ENCODE measurements at places on chromosomes 12 and 14. TPM values are rescaled to one million over a fixed set of nuclear protein-coding genes. Genes with fewer than 3 reads are reported as not detected.

- DNase-seq, result no peak
Observed at GRCh38 chr14:63392236-63392635, 73.5 kb upstream of the GPHB5 start.

DNA sequence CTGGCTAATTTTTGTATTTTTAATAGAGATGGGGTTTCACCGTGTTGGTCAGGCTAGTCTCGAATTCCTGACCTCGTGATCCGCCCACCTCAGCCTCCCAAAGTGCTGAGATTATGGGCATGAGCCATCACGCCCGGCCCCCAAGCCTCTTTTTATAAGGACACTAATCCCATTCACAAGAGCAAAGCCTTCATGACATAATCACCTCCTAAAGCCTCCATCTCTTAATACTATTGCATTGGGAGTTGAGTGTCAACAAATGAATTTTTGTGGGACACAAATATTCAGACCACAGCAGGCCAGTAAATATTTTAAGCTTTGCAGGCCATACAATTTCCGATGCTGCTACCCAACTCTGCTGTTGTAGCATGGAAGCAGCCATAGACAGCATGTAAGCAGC is 10.9 kb downstream of the RNF212B start:
- DNase-seq, result no peak

The ASPG gene
- total RNA-seq, result not detected

DNA sequence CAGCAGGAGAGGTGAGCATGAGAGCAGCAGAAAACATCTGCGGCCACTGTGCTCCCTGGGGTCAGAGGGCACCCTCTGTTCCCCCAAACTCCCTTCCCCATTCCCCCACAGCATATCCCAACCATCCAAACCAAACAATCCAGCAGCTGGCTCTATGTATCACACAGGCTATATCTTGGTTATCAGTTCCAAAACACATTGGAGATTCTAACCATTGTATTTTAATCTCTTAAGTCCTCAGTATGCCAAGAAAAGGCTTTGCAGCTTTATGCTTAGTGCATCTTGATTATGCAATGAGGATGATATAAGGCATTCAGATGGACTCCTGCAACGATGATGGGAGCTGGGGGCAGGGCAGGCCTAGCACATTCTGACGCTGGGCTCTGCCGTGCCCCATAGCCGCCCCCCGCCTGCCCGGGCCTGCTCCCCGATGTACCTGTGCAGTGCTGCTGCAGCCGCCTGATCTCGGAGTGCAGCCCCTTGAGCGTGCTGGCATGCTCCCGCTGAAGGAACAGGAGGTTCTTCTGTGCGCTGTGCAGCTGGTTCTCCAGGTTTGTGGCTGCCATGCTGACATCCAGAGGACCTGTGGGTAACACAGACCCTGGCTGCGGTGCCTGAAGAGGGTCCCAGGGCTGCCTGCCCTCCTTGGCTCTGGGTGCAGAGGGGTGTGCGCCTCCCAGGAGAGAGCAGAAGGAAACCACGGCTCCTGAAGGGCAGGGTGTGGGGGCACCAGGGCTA is 29.6 kb downstream of the CCDC92 start:
- no peak for DNase-seq

DNA sequence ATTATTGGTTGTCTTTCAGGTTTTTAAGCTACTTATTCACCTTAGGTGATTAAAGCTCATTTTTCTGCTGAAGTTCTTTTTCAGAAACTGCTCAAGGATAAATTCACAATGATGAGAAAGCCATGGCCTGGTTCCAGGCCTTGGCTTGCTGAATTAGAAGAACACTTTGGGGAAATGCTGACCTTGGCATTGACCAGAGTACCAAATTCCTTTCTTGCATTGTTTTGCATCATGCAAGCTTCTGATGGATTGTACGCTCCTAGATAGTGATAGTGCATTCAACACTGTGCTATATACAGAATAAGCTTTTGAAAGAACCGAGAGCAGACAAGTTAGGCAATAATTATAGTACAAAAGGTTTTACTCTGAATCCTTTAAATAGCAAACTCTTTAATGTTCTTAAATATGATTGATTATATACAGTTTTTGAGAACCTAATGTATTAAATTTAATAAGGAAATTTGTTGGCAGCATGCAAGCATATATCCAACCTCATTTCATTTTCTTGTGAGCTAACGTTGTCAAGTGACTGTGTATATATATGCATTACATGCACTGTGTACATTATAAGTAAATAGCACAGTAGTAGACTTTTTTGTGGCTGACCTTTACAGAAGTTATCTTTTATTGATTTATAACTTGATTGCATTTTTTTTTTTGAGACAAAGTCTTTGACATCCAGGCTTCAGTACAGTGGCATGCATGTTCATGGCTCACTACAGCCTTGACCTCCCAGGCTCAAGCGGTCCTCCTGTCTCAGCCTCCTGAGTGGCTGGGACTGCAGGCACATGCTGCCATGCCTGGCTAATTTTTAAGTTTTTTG is 99.2 kb downstream of the DIP2B start:
- DNase-seq, result no peak

GRCh38 chr14:44960146-44960545 is 1.6 kb downstream of the KLHL28 start:
- peak; percentile 1 for DNase-seq

DNA sequence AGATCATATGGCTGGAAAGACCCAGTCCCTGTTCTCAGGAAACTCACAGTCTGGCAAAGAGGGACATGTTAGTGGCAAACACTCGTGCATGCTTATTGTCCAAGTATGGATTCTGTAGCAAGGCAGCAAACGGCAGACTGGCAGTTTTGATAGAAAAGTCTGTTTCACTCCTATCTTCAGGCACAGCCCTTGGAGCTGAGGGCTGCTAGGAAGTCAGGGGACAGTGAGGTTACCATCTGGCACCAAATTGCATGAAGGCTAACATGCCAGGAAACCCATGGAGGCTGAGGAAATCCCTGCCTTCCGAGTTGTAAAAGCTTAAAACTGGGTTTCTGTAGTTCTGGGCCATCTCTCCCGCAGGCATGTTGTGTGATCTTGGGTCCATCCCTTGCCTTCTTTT is 32.9 kb downstream of the CALM1 start:
- no peak for DNase-seq

- DNase-seq, result no peak
Observed at GRCh38 chr14:95796788-95797187, 79.8 kb upstream of the TUNAR start.

GRCh38 chr12:63068857-63069442 is 82.1 kb downstream of the AVPR1A start:
- peak; percentile 48 for DNase-seq

DNA sequence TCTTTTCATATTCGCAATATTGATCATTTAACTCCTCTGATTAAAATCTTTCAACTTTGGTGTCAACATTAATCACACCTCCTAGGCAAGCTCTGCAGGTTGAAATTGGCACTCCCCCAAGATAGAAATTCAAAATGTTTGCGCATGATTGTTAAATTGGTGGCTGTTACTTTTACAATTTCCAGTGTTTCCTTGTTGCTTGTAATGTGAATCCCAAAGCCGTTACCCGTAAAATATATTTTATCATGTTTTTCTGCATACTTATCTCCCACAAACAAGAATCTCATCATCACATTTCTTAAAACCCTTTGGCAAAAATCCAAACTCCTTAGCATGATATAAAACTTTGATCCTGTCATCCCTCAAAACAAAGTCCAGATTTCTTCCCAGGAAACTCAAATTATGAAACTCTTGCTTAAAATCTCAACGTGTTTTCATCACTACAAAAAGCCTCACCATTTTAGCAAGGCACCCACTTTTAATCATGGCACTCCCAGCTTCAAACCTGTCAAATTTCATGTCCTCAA is 14.7 kb downstream of the RTL1 start:
- no peak for DNase-seq

GRCh38 chr12:19223695-19224094 is 94.2 kb downstream of the PLEKHA5 start:
- no peak for DNase-seq

The CORO1C gene
- 186 TPM for total RNA-seq

The HCAR1 gene
- total RNA-seq, result 0.02 TPM

The RFLNA gene
- total RNA-seq, result not detected

DNA sequence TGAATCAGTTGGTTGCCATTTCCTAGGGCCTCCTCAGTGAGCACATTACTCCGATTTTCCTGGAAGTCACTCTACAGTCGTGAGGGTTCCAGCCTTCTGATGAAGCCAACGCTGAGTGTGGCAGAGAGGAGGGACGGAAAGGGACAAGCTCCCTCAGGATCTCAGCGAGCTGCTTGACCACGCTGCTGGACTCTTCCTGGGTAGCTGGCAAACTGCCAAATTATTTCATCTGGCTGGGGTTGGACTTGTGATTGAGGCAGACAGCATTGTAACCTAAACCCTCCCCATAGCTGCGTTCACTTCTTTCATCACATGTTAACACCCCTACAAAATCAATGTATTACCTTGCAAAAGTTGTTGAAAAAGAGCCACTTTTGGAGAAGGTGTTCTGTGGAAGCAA is 69.6 kb upstream of the CHST11 start:
- no peak for DNase-seq

- peak; percentile 44 for DNase-seq
Observed at GRCh38 chr14:54686219-54686870, 119.4 kb downstream of the SAMD4A start.

The TGM1 gene
- 0.76 TPM for total RNA-seq

GRCh38 chr12:2297658-2298057 is 244.9 kb downstream of the CACNA1C start:
- DNase-seq, result no peak

The TMEM253 gene
- not detected for total RNA-seq

DNA sequence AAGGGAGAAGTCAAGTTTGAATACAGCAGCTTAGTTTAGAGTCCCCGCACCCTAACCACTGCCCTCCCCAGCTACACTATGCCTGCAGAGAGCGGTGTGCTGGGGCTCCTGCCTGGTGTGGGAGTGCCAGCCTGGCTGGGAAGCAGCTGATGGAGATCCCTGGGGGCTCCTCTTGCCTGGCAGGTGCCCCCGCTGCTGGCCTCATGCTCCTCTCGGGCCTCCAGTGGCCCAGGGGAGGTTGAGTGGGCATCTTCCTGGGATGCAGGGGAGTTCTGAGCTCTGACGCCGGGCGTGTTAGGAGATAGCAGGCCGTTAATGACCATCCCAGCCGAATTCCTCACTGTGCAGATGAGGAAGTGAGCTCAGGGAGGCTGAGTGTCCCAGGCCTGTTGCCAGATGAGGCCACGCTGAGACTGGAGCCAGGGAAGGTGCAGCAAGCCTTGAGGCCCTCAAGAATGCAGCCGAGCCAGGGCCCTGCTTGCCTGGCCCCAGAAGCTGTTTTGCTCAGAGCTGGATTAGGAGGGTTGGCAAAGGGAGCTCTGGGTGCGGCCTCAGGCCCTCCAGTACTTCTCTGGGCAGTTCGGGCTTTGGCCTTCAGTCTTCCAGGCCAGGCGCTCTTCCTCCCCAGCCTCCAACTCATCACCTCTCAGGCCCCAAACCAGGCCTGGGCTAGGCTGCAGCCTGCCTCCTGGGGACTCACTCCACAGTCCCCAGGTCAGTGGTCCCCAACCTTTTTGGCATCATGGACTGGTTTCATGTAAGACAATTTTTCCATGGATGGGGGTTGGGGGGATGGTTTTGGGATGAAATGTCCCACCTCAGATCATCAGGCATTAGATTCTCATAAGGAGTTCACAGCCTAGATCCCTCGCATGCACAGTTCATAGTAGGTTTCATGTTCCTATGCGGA is 6.6 kb upstream of the CYP46A1 start:
- peak; percentile 51 for DNase-seq

- DNase-seq, result no peak
Observed at GRCh38 chr12:125089626-125090025, 24.4 kb downstream of the AACS start.

DNA sequence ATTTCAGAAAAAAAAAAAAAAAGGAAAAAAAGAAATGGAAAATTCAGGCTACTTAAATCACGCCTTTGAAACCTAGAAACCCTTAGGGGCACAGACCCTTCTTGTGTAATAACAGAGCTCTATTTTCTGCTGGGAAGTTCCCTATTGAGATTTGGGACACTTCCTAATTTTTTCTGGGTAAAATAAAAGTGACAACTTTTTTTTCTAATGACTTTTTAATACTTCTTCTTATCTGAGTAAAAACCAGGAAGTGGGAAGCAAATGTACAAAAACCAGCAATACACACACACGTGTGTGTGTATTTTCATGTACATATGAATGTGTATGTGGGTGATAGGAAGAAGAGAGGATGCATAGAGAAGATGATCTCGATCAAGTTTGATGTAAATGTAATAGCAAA is 35.8 kb downstream of the ETV6 start:
- no peak for DNase-seq

DNA sequence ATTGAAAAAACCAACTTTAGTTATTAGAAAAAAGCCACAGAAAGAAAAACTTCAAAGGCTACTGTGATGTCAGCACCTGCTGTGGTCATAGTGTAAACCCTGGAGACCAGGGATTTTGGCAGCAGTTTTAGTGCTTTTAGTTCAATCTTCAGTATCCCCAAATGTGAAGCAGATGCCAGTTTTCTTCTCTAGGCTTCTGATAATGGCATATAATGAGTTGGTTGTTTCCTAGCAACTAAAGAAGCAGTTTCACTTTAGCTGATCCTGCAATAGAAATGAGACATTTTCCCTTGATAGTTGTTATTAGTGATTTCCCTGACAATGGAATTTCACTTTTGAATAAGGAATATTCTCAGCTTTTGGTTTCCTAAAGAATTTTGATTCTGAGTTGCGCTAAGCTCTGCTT is 131.2 kb downstream of the NUBPL start:
- no peak for DNase-seq

GRCh38 chr12:42420395-42420794 is 94.4 kb downstream of the PPHLN1 start:
- no peak for DNase-seq

DNA sequence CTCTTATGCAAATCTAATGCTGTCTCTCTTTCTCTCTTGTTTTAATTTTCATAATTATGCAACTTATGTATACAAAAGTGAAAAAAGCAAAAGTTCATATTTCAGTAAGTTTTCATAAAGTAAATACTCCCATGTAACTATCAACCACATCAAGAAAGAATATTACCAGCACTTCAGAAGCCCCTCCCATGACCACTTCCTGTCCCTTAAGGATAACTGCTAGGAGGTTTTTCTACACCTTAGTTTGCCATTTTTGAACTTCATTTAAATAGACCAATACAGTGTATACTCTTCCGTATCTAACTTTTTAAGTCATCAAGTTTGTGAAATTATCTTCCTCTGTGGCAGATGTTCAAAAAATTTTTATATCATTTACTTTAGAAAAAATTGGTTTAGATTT is 547 bp upstream of the OR4K15 start:
- DNase-seq, result no peak

All from HT1080 (cell line).